T follicular helper cell (primary cell): ENCODE measurements at places on chromosomes 1 and 21.

- no peak for DNase-seq
Observed at GRCh38 chr1:167409183-167409582, 109.1 kb downstream of the CD247 start.

- DNase-seq: no peak
Observed at GRCh38 chr21:45496968-45497845, 45.0 kb downstream of the SLC19A1 start.

GRCh38 chr1:166297993-166298392, 131.2 kb upstream of the FAM78B start:
- no peak for DNase-seq

DNA sequence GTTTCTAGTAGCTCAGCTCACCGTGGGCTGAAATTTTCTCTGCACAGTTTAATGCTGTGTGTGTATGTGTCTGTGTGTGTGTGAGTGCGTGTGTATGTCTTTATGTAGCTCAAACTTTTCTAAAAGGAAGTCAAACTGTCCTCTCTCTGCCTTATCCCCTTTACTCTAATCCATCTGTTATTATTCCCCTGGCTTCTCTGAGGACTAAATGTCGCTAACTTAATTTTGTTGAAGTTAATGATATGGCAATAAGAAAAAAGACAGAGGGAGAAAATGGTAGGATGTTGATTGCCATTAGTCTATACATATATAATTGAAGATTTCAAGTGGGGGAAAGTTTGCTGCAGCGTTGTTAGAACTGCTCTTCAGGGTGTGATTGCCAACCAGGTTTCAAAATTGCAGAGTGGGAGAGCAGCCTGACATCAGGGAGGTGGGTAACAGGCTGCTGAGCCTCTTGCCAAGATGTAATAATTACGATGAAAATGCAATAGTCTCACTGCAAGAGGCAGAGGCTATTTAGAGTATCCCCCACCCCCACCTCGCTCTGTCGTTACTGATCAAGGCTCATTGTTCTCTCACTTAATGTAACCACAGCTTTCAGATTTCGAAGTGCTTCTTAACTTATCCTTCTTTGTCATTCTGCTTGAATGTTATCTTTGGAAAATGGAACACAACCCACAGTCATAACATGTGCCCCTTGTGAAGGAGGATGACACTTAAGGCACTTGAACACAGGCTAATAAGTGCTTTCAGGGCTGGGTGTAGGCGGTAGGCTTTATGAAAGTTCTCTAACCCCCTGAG, 559.0 kb upstream of the PLXNA2 start:
- no peak for DNase-seq

DNA sequence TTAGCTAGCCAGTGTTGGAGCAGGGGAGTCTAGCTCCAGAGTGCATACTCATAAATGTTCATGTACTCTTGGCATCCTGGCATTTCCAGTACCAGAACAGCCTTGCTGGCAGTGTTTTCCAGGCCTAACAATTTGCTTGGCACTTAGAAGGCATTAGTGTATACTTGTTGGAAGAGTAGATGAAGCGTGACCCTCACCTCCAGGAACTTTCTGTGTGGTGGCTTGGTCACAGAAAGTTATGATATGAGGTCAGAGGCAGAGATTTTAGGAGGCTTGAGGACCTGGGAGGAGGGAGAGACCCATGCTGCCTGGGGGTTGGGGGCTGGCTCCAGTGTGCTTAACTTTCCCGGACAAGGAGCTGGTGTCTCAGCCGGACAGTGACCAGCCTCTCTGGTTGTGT, 52.7 kb upstream of the GCLM start:
- DNase-seq: no peak

DNA sequence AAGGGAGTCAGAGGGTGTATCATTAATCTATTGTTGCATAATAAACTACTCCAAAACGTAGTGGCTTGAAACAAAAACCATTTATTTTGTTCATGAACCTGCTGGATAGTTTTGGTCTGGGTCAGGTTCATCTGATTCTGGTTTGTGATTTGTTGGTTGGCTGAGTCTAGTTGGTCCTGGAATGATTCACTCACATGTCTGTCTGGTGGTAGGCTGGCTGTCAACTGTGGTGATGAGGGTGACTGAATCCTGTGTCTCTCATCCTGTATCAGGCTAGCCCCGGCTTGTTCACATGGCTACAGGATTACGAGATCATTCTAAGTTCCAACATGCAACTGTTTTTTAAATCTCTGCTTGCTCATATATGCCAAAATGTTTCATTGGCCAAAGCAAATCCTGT, 22.5 kb upstream of the SIKE1 start:
- no peak for DNase-seq

DNA sequence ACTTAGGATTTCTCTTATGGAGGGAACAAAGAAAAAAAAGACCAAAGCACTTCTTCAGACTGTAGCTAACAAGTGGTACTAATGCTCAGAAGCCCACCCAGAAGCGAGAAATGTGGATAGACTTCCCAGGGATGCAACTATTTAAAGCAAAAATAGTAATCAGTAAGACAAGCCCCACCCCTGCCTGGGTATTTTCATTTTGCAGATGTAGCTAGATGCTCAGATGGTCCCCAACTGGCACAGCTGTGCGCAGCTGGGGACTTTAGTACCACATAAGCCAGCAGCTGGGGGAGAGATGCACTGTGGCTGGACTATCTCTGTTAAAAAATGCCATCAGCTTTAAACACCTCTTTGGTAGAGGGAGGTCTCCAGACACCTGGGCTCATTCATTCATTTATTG, 77.8 kb upstream of the SPAG17 start:
- no peak for DNase-seq

- no peak for DNase-seq
Observed at GRCh38 chr1:108609483-108610049, 49.7 kb downstream of the EEIG2 start.

DNA sequence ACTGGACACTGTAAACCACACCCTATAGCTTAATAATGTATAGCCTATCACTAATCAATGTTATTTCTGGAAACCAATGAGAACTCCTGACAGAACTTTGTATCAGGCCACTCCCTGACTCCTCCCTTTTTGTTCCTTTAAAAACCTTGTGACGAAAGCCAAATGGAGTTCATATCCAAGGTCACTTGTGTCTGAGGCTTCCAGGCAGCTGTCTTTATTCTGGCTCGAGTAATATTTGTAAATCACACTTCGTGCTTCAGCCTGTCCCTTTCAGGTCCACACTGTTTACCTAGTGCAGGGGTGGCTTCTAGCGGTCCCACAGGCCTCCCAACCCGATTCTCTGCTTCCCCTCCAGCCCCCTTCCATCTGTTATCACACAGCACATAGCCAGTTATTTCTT, 16.2 kb upstream of the CAPN9 start:
- no peak for DNase-seq

GRCh38 chr1:81327743-81328142, 473.0 kb upstream of the ADGRL2 start:
- no peak for DNase-seq

GRCh38 chr1:14507262-14507661, 91.2 kb upstream of the KAZN start:
- DNase-seq: no peak

DNA sequence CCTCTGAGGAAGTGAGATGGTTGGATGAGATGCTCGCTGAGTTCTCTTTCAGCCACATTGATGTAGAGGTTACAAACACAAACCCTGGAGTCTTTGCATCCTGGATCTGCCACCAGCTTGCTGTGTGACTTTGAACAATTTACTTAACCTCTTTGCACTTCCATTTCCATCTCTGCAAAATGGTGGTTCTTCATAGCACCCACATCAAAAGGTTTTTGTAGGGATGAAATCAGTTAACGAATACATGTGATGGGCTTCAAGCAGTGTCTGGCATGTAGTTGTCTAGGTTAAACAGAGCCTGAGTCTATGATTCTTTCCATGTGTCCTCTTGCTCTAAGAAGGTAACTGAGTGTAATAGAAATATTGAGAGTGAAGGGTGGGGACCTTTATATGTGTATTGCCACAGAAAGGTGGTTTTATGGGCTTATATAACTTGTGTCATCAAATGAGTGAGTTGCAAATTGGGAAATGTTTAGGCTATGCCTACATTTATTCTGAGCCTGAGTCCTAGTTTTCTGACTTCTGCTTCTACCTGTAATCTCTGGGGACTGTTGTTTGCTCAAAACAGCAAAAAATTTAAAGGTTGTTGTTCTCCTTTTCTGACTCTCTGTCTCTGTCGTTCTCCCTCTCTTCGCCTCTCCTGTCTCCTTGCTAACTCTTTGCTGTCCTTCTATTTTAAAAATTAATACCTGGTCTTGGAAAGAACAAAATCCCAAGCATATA, 27.3 kb upstream of the LRRN2 start:
- no peak for DNase-seq

DNA sequence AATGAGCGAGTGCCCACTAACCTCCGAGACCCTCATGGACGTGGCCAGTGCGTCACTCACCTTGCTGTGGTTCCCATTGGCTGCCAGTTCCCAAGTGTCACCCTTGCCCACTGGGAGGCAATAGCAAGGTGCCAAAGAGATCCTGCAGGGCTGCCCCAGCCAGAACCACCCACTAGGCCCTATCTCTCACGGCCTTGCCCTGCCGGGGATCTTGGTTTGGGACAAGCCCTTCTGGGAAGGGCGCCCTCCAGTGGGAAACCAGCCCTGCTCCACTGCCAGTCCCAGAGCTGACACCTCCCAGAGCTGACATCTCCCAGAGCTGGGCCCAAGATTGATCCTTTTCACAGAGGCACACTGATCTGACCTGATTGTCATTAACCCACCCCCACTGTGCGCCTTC, 2.1 kb upstream of the SELENON start:
- DNase-seq: no peak

GRCh38 chr1:52365071-52365745, 797 bp downstream of the CC2D1B start:
- DNase-seq: no peak

GRCh38 chr1:224544346-224545110, 71.6 kb upstream of the CNIH3 start:
- no peak for DNase-seq

- no peak for DNase-seq
Observed at GRCh38 chr1:54474310-54475251, 68.4 kb upstream of the SSBP3 start.

GRCh38 chr1:165371588-165372225, 15.2 kb upstream of the LMX1A start:
- no peak for DNase-seq

- DNase-seq: peak; percentile 53
Observed at GRCh38 chr21:31509194-31510017, 150.1 kb upstream of the SOD1 start.

GRCh38 chr1:94383966-94384408, 34.2 kb upstream of the ABCD3 start:
- no peak for DNase-seq

DNA sequence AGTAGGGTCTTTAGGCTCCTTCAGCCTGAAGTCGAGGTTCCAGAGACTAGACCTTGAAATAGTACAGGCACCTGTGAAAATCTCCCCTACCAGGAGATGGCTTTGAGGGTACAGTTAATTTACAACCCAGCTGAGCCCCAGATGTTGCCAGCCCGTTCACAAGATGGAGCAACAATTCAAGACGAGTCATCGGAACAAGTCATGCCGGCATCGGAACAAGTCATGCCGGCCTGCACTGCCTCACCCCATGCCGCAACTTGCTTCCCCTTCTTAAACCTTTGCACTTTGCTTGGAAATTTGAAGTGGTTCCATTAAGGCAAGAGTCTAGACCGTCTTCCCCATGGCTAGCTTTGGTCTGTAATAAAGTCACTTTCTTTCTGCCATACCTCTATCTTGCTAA, 16.0 kb downstream of the HHAT start:
- DNase-seq: no peak

- no peak for DNase-seq
Observed at GRCh38 chr21:23729331-23729730, 1878.0 kb downstream of the MRPL39 start.

DNA sequence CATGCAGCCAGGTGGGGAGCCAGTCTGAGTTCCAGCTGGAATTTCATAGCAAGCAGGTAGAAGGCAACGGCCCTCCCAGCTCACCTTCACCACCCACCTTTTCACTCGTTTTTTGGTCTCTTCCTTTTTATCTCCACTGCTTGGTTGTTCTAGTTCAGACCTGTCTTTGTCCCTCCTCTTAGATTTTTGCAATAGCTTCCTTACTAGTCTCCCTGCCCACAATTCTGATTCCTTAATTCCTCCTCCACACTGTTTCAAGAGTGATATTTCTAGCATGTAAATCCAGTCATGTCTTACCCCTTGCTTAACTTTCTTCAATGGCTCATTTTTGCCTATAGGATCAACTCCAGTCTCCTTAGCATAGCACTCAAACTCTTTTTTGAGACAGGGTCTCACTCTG, 119.6 kb downstream of the TMEM53 start:
- no peak for DNase-seq

DNA sequence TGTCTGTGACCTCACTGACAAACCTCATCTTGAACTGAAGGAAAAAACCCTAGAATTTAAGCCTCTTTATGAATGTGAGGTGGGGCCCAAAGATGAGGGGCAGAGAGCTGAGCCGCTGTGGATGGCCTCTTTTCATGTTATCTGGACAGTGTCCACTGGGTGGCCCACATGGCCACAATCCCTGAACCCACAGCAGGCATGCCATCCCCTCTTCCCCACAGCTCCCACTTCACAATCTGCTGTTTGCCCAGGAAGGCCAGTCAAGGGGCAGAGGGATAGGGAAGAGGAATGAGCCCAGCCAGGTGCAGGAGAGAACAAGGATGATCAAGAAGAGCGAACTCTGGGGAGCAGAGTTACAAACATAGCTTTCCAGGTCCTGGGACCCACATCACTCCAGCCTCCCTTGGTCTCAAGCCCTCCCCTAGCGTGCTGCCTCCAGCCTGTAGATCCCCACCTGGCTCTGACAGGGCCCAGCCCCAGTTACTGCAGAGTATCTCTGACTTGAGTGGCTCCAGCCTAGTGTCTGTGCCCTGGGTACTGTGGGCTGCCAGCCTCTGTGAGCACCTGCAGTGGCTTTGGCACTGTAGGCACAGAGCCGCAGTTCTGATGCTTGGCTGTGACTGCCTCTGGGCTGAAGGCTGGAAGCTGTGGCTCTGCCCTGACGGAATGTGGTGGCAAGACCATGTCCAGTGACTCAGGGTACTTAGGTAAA, 1.9 kb upstream of the SLFNL1 start:
- no peak for DNase-seq

DNA sequence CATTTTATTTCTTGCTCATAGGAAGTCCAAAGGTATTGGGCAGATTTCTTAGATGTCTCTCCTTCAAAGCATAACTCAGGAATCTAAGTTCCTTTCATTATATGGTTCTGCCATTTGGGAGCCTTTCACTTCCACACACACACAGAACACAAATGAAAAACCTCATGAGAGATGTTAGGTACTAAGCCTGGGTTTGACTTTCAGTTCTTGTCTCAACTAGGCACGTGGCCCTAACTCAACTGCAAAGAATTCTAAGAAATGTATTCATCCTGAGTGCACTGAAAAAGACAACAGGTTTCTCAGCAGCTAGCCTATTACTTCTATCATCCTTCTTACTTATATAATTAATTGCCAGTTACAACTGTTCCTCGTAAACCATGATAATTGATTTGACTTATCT, 190.0 kb upstream of the SAMSN1 start:
- no peak for DNase-seq

GRCh38 chr1:170063109-170063826, 11.2 kb downstream of the KIFAP3 start:
- no peak for DNase-seq

DNA sequence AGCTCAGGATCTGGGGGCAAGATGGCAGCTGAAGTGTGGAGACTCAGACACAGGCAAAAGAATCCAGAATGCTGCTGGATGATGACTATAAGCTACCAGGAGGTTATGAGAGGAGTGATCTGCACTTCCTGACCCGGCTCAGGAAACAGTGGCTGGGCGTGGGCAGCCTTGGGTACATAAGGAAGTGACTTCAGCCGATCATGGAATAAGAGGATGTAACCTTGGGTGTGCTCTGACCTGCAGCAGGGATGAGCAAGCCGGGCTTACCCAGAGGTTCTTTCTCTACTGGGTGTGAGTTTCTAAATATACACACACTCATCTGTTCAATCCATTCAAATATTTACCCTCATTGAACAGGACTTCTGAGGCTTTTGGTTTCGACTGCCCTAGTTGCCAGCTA, 62.7 kb downstream of the CD34 start:
- no peak for DNase-seq
